ENCODE measurements at places on chromosomes 2 and 18.

- peak; percentile 69 for DNase-seq
These were observed 507 bp downstream of the PKP4 start for GRCh38 chr2:158457092-158457825.

GRCh38 chr2:216696321-216696720 lies 972 bp upstream of the IGFBP5 start:
- no peak for DNase-seq

DNA sequence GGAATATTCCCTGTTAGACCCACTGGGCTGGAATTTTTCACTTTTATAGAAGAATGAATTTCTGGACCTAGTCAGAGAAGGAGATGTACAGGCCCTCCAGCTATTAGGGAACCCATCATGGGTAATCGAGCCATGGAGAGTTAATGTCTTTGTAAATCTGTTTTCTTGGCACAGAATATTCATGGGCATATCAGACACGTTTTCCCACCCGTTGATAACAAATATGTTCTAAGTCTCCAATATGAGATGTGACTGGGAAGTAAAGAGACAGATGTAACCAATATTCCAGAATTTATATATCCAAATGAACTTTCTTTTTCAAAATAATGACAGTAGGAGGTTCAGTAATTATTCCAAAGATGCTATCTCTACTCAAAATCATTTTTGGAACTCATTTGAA lies 38.7 kb downstream of the CCDC85A start:
- DNase-seq: no peak

- no peak for DNase-seq
These were observed 352.8 kb downstream of the LRRTM4 start for GRCh38 chr2:77169426-77169825.

DNA sequence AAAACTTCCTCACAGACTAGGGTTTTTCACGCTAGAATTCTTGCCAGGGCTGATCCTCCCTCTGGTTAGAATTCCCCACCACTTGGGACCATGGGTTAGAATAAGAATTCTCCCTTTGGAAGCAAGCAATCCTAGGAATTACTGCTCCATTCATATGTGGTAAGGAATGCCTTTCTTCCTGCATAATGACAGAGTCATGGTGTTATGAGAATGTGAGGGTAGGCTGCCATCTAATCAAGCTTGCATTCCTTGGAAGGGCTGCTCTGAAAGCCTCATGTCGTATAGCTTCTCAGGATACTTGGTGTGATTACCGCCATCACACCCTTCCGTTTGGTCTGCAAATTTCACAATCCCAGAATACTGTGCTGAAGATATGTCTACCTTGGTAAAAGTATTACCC lies 1282.4 kb upstream of the PIK3C3 start:
- DNase-seq: no peak

Measured in GDM1 (cell line).